ENCODE measurements at places on chromosomes 7 and 10. TPM values are rescaled to one million over a fixed set of nuclear protein-coding genes. Genes with fewer than 3 reads are reported as not detected.

Gene CACNA2D1
- 65.4 TPM for total RNA-seq

DNA sequence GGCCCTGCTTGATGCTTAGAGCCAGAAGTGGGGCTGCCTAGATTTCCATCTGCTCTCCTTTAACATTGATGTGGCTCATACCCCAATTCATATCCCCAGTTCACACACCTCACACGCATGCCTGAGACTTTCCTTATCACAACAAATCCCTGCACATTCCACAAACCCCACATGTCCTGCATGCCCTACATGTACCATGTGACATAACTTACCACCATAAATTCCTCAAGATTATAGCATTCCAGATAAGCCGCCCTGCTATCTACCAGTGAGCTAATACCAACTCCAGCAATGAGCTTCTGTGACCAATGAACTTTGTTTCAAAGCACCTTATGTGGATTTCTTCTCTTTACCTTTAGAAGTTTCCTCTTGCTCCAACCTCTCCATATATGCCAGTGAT lies 104.7 kb upstream of the RAB11FIP2 start:
- no peak for DNase-seq
- H3K27me3 ChIP-seq, result no peaks in the 10 kb centered on the region
- H3K4me1 ChIP-seq, result no peaks in the 10 kb centered on the region
- H3K4me3 ChIP-seq, result no peak overlapping the region
- no peaks in the 10 kb centered on the region for H3K36me3 ChIP-seq

- no peak overlapping the region for H3K27ac ChIP-seq
- no peak for DNase-seq
- H3K4me1 ChIP-seq, result no peaks in the 10 kb centered on the region
- H3K27me3 ChIP-seq, result no peaks in the 10 kb centered on the region
- H3K4me3 ChIP-seq, result no peak overlapping the region
- no peaks in the 10 kb centered on the region for H3K36me3 ChIP-seq
These were observed 396.5 kb upstream of the NPVF start for GRCh38 chr7:25624833-25625232.

DNA sequence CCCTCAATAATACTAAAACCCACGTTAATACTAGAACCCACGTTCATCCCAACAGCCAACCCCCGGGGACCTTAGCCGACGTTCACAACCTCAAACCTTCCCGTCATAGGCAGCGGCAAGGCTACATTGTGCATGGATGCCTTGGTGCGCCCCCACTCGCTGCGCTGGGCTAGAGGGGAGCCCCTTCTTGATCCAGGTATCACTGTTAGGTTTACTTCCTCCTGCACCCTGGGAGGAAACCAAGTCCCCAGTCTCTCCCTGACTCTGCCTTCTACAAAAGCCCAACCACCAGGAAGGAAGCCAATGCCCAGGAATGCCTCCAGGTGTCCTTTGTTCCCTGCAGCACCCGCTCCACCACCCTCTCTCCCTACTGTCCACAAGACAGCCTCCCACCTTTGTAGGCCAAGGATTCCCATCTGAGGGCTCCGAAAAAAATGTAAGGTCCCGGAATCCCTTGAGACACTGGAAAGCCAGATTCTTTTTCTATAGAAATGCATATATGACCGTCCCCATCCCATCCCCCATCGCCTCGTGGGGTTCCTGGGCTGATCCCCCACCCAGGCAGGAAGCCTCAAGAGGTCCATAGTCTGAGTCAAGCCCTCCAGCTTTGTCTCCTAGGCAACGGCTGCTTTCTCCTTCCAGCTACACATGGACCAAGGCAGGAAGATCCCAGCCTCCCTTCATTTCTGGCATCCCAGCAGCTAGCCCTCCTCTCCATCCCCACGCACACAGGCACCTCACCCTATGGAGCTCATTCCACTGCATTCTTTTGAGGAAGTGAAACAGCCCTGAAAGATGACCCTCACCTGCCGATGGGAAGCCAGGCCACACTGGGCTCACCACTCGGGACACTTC lies 25.2 kb downstream of the CTBP2 start:
- H3K4me3 ChIP-seq, result no peak overlapping the region
- DNase-seq, result no peak
- no peaks in the 10 kb centered on the region for H3K27me3 ChIP-seq
- no peak overlapping the region for H3K27ac ChIP-seq
- peaks cover 11% of the 10 kb centered on the region for H3K36me3 ChIP-seq
